Kidney (tissue), 22 donors: ENCODE measurements at places on chromosomes 5 and 9.
A peak's percentile ranks its signal among the peaks of the same experiment; 100 is the strongest.

- peak; percentile 39 for DNase-seq
- no peak overlapping the region for H3K4me3 ChIP-seq
- no peak overlapping the region for H3K27ac ChIP-seq
- no peaks in the 10 kb centered on the region for H3K27me3 ChIP-seq
These were observed 132.2 kb upstream of the ASTN2 start for GRCh38 chr9:117546894-117547678.

GRCh38 chr5:143355710-143356109 is 47.8 kb downstream of the NR3C1 start:
- no peaks in the 10 kb centered on the region for H3K27me3 ChIP-seq
- H3K27ac ChIP-seq, result no peak overlapping the region
- H3K4me3 ChIP-seq, result no peak overlapping the region

DNA sequence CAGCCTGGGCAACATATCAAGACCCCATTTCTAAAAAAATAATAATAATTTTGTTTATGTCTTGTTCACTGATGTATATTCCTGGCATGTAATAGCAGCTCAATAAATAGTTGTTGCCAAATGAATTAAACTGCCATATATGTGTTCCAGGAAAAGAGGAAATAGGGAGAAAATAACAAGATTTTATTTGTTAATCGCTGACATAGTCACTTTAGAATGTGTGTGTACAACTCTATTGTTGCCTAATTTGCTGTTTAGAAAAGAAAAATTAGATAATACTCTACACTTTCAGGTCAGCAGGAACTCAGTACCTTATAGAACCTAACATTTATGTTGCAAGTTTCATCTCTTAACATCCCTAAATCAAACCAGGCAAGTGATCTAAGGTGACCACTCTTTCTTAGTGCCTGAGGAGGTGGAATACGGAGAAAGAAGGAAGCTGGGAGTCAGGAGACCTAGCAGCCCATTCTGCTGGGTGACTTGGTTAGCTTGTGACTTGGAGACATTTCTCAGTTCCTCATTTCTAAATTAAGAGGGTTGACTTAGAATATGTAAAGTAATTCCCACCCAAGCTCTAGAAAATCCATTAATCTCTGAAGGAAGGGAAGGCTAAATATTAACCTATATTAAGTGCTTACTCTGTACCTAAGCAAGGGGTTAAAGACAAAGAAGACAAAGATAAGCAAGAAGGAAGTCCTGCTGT is 110.3 kb upstream of the IQGAP2 start:
- no peaks in the 10 kb centered on the region for H3K4me1 ChIP-seq
- no peak overlapping the region for H3K4me3 ChIP-seq
- no peak overlapping the region for H3K27ac ChIP-seq
- H3K27me3 ChIP-seq, result no peaks in the 10 kb centered on the region
- DNase-seq, result no peak
- no peaks in the 10 kb centered on the region for H3K36me3 ChIP-seq

GRCh38 chr9:87620731-87621322 is 105.1 kb upstream of the CTSL start:
- no peak for DNase-seq
- H3K27ac ChIP-seq, result no peak overlapping the region
- H3K27me3 ChIP-seq, result no peaks in the 10 kb centered on the region
- H3K4me1 ChIP-seq, result peaks cover 6% of the 10 kb centered on the region

- DNase-seq, result peak; percentile 83
- H3K4me3 ChIP-seq, result no peak overlapping the region
- no peaks in the 10 kb centered on the region for H3K27me3 ChIP-seq
- no peak overlapping the region for H3K27ac ChIP-seq
These were observed 250.2 kb downstream of the NFIB start for GRCh38 chr9:14063756-14064155.

DNA sequence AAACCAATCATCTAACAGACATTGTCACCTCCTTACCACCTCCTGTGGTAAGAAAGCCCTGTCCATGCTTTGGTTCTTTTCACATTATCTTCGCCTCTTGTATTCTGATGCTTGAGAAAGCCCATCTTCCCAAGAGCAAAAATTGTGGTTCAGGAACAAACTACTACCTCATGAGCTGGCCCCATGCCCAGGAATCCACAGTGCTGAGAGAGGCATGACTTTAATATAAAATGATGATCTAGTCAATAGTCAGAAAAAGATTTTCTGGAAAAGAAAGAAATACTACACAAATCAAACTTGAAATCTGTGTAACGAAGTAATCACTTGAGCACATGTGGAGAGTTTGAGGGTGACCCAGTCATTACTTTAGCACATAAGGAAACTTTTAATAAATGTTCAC is 94.7 kb downstream of the FGF10 start:
- H3K27ac ChIP-seq, result no peak overlapping the region
- H3K4me1 ChIP-seq, result no peaks in the 10 kb centered on the region
- H3K4me3 ChIP-seq, result no peak overlapping the region
- peak; percentile 39 for DNase-seq
- no peaks in the 10 kb centered on the region for H3K27me3 ChIP-seq
- no peaks in the 10 kb centered on the region for H3K36me3 ChIP-seq

DNA sequence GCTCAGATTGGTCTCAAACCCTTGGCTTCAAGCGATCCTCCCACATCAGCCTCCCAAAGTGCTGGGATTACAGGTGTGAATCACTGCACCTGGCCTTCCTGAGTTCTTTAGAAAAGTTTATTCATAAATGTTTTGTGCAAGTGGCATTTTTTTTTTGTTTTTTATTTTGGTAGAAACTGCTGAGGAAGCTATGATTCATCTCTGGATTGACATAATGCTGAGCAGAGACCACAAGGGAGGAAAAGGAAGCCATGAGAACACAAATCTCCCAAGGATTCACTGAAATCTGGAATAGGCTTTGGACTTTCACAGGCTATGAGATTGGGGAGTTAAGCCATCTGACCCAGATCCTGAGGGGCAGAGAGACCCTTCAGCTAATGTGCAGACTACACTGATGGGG is 3.4 kb upstream of the SLC46A2 start:
- no peaks in the 10 kb centered on the region for H3K36me3 ChIP-seq
- H3K27ac ChIP-seq, result no peak overlapping the region
- DNase-seq, result no peak
- no peaks in the 10 kb centered on the region for H3K27me3 ChIP-seq
- H3K4me3 ChIP-seq, result no peak overlapping the region
- peaks cover 7% of the 10 kb centered on the region for H3K4me1 ChIP-seq
